ENCODE measurements at places on chromosomes 12 and 14.

GRCh38 chr12:125989696-125990095, 924.5 kb downstream of the AACS start:
- no peak for DNase-seq

- no peak for DNase-seq
Observed at GRCh38 chr12:125284945-125285685, 219.9 kb downstream of the AACS start.

DNA sequence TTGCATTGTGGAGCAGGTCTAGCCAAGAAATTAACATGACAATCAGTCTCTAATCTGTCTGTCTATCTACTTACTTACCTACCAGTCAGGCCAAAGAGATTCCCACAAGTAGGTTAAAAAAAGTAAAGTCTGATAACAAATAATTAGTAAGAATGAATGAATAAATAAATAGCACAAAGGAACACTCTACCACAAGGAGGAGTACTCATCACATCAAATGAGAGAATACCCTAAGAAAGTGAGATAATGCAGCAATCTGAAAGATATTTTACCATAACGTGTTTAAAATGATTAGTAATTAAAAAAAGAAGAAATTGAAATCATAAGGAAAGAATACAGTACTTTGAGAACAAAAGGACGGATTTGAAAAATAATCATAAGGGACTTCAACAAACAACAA, 187.2 kb downstream of the SYNE2 start:
- no peak for DNase-seq

- DNase-seq, result no peak
Observed at GRCh38 chr12:95215949-95216348, 1.3 kb downstream of the FGD6 start.

- no peak for DNase-seq
Observed at GRCh38 chr14:22821193-22822015, 6.2 kb upstream of the SLC7A7 start.

- DNase-seq, result no peak
Observed at GRCh38 chr14:29352706-29353080, 575.0 kb downstream of the PRKD1 start.

GRCh38 chr12:133202493-133203343, 21.4 kb downstream of the ZNF268 start:
- no peak for DNase-seq

DNA sequence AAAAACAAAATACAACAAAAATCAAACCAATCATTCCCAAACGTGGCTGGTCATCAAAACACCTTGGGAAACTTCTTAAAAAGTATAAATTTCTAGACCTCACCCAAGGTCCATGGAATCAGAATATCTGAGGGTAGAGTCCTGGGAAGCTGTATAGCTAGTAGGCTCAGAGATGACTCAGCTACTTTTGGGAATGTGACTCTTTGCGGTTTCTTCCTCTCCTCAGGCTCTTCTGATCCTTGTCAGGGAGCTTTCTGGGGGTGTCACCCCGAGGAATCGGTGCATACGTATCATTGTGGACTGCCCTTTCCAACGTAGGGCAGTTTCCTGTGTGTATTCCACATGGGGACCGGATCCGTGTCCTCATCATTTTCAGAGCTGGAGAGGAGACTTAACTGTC, 14.8 kb downstream of the JDP2 start:
- no peak for DNase-seq

DNA sequence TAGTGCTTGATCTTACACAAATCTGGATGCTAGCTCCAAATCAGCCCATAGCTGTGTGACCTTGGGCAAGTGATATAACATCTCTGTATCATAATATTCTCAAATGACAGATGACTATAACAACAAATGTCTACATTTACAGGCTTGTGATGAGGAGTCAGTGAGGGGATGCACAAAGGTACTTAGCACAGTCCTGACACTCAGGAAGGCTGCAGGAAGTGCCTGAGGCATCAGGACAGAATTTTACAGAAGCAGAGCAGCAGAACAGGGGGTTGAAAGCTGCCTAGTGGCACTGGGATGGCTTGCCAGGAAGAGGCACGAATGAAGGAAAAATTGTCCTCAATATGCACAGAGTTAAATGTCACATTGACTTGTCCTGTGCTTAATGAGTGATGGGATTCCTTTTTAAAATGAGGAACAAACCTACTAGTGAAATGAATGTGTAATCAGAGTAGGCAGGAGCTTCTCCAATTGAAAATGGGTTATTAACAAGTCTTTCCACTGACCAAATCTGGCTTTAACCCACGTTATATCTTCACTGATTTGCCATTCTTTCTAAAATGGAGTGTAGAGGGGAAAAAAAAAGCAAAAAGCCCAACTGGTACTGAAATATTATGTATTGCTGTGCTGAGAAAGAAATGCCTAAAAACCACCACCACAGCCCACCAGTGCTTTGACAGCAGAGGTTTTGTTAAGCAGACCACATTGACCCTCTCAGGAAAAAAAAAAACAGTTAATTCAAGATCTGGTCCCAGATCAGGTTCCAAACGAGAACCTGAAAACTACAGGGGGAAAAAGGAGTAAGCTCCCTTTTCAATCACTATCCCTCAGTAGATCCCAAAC, 11.6 kb downstream of the BTG1 start:
- no peak for DNase-seq

GRCh38 chr14:45253754-45254310, 830 bp upstream of the MIS18BP1 start:
- DNase-seq, result peak; percentile 65

DNA sequence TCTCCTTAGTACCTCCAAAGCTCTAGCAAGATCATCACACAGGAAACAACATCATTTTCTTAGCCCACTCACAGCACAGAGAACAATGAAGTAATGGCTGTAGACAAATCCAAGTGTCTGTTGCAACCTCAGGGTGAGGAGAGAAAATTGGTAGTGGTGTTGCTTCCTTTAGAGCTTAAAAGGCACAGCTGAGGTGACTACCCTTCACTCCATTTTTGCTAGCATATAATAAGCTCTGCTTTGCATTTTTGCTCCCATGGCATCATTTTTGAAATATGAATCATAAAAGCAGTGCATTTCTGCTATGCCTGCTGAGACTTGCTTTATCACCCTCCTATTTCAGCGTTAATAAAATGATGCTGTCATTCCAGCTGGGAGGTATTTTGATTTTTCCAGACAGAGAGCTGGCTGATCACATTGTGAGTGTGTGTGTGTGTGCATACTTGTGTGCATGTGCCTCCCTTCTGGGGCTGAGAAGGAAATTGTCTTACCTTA, 18.5 kb upstream of the PCNX1 start:
- DNase-seq, result no peak

- DNase-seq, result peak; percentile 68
Observed at GRCh38 chr12:52082988-52083637, 3.6 kb downstream of the SMIM41 start.

GRCh38 chr12:90449611-90450010, 505.4 kb downstream of the CCER1 start:
- DNase-seq, result no peak

DNA sequence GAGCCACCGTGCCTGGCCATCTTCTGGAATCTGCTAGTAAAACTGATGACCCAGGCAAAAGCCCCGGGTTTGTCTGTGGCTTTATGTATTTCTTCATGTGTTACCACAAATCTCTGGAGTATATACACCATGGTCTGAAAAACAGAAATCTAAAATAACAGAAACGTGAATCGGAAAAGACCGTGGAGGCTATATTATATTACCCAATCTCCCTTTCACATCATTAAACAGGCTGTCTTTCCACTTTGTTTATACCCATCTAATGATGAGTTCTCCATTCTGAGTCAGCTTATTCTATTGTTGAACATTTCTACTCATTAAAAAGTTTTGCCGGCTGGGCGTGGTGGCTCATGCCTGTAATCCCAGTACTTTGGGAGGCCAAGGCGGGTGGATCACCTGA, 9.5 kb upstream of the AJUBA start:
- no peak for DNase-seq

- no peak for DNase-seq
Observed at GRCh38 chr14:101072945-101073597, 169.5 kb upstream of the RTL1 start.

DNA sequence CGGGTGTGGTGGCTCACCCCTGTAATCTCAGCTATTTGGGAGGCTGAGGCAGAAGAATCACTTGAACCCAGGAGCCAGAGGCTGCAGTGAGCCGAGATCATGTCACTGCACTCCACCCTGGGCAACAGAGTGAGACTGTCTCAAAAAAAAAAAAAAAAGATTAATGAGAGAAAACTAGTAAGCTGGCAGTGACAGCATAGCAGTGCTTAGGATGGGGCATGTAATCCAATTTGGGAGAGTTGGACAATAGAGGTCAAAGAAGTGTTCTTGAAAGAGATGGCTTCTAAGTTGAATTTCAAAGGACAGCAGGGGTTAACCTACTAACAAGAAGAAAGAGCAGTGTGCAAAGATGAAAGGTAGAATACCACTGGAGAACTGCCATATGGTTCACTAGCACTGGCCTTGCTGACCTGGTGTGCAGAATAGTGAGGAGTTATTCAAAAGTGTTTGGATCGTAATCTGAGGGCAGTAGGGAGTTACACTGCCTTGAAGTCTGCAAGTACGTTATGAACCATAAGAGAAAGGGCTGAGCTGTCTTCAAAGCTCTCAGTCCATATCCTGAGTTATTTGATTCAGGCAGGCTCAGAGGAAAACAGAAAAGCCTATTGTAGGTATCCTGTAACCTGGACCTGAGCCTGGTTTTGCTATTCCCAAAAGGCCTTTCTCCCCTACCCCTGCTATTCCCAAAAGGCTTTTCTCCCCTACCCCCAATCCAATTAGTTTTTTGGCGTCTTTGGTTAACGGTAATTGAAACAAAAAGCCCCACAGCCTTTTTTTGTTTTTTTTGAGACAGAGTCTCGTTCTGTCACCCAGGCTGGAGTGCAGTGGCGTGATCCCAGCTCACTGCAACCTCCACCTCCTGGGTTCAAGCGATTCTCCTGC, 3.4 kb downstream of the XPOT start:
- no peak for DNase-seq

DNA sequence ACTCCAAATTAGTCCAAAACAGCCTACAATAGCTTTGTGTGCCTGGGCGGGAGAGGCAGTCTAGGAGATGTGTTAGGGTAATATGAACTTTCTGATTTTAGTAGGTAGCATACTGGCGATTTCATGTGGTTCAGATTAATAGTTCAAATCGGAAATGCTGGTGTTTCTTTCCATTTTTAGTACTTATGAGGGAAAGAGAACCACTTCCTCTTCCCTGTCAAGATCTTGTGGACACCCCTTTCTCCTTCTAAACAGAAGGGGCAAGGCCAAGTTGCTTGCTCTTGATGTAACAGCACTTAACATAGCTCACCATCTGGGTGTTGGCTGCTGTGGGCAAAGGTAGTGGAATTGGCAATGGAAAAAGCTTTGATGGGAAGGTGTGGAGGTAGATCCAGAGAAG, 32.2 kb upstream of the IGF1 start:
- no peak for DNase-seq

DNA sequence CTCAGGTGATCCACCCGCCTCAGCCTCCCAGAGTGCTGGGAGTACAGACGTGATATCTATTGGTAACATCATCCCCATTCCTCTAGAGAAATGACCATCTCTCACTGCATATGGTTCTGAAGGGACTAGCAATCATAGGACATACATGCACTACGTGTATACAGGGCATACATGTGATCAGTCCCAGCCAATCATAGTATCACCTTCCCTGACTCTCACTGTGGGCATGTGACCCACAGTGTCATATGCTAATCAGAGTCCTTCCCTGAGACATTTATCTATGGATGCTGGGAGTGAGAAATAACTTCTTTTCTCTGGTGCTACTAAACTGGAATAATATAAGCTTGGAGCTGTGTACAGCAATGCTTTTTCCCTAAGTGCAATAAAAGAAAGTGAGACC, 12.1 kb upstream of the FBXW8 start:
- no peak for DNase-seq

DNA sequence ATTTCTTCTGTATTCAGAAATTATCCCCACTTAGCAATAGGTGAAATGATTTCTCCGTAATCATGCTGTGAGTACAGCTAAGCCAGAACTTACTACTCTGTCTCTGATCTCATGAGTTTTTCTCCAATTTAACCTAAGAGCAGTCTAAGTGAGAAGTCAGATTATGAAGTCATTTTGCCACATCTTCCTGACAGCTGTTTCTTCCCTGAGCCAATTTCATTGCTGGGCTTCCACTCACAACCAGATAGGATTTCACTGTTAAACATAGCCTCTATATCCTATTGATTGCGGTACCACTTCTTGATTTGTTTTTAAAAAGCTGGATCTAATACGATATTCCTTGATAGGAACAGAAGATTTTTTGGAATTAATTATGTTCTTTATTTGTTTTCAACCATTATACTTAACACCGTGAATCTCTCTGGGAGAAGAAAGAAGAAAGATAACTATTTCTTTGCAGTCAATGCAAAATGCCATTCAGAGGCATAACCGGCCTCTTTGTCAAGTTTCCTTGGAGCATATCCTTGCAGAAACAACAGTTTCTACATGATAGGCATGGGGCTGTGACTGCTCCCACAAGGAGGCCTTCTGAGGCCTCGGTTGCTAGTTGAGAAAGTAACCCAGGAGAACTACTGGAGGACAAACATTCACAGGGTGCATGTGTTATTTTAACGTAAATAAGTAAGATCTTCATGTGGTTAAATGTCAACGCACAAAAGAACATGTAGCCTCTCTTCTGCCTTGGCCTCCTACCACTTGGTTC, 212.2 kb downstream of the NPAS3 start:
- no peak for DNase-seq

DNA sequence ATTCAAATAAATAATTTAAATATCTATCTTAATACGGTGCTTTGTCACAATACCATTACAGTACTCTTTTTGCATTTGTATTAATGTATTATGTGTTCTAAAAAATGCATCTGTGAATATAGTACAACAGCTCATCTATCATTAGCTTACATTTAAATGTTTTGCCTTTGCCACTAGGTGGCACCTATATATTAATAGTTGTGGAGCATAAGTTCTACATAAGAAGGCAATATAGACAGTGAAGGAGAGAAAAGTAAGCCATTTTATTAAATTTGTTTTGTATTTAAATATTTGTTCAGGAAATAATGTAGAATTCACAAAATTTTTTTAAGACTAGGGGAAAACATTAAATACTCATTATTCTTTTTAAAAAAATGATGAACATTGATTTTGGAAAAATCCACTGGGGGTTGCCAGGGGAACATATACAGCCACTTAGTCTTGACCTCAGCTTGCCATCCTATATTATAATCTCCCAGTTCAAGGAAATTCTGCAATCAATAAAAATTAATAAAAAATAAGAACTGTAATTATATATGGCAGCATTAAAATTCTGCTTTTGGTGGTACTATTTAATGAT, 9.8 kb downstream of the CCER1 start:
- DNase-seq, result no peak

- no peak for DNase-seq
Observed at GRCh38 chr14:93239869-93240677, 33.0 kb downstream of the UBR7 start.

GRCh38 chr12:78721906-78722305, 142.7 kb upstream of the SYT1 start:
- no peak for DNase-seq
